ENCODE measurements at places on chromosomes 6 and 20. TPM values are rescaled to one million over a fixed set of nuclear protein-coding genes. Genes with fewer than 3 reads are reported as not detected.

OPRM1 gene
- not detected for total RNA-seq

DNA sequence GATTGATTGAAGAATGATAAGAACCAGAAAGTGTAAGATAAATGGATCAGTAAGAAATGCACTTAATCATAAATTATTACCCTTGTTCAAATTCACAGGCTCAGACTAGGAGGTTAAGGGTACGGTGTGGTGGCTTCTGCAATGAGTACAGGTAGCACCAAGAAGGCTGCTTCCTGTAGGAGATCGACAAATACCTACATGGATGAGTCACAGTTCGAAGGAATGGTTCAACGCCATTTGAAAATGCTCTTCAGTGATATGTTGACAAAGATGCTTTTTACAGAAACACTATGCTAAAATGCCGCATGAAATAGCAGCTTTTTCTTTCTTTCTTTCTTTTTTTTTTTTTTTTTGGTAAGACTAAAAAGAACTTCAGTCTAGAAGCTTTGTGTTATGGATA lies 116.2 kb downstream of the DTNBP1 start:
- H3K27ac ChIP-seq, result no peak overlapping the region
- H3K4me1 ChIP-seq, result peaks cover 15% of the 10 kb centered on the region
- no peaks in the 10 kb centered on the region for H3K36me3 ChIP-seq
- DNase-seq, result no peak
- no peaks in the 10 kb centered on the region for H3K27me3 ChIP-seq

DNA sequence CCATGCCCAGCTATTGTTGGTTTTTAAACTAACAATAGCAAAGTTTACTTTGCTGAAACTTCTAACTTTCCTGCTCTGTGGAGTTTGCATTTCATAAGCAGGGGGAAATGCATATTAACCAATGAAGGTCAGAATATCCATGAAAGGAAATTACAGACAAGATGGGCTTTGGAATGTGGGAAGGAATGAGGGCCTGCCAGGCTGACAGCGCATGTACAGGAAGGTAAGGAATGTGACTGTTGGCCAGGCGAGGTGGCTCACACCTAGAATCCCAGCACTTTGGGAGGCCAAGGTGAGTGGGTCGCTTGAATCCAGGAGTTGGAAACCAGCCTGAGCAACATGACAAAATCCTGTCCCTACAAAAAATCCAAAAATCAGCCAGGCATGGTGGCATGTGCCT lies 49.6 kb downstream of the CDK5RAP1 start:
- H3K36me3 ChIP-seq, result no peaks in the 10 kb centered on the region
- H3K27me3 ChIP-seq, result no peaks in the 10 kb centered on the region
- no peak for DNase-seq
- no peaks in the 10 kb centered on the region for H3K4me1 ChIP-seq
- H3K27ac ChIP-seq, result no peak overlapping the region

DNA sequence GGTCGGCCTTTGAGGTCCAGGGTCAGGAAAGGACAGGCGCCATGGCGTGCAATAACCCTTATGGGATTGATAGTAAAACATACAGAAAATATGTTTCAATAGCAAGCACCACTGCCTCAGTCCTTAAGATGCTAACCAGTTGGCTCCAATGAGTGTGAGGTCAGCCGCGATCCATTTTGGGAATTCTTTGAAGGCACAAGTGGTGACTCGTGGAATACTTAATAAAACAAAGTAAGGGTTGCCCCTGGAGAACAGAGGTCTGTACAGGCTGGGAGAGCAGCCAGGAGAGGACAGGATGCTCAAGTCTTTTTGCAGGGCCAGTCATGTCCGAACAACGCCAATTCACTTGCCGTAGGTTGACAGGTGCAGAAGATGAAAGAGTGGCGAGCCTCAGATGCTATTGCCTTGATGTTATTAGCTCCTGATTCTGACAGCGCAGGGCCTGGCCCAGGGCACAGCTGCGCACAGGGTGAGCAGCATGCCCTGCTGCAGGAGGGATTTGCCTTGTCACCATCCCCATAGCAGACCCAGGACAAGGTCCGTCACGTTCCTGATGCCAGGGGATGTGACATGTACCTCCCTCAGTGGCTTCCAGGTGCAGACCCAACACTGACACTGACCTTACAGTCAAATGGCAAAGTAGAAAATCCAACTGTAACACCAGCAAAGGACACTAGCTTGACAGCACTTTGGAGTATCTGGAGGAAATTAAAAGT lies 21.8 kb downstream of the SYNDIG1 start:
- H3K36me3 ChIP-seq, result no peaks in the 10 kb centered on the region
- H3K4me3 ChIP-seq, result no peak overlapping the region
- H3K27ac ChIP-seq, result no peak overlapping the region

DNA sequence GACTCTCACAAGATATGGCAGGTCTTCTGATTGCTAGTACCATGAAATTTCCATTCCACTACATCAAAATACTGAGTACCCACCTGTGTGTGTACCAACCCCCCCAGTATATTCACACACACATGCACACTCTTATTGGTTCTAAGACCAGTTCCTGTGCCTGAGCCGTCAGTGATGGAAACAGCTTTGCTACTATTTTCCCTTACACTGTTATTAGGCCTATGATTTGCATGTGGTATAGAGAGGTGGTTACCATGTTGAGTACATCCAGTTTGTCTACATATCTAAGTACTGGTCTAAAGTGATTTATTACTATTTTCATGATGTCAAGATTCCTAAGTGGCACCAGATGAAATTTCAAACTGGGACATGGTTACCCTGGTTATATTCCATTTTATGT lies 459.9 kb downstream of the BCKDHB start:
- no peak overlapping the region for H3K4me3 ChIP-seq
- no peak for DNase-seq
- no peaks in the 10 kb centered on the region for H3K36me3 ChIP-seq

Data from neural progenitor cell (in vitro differentiated cells).